NCI-H524 treated with DMSO at 0.1 percent for 48 hours (cell line): ENCODE measurements at places on chromosomes 4 and X.

DNA sequence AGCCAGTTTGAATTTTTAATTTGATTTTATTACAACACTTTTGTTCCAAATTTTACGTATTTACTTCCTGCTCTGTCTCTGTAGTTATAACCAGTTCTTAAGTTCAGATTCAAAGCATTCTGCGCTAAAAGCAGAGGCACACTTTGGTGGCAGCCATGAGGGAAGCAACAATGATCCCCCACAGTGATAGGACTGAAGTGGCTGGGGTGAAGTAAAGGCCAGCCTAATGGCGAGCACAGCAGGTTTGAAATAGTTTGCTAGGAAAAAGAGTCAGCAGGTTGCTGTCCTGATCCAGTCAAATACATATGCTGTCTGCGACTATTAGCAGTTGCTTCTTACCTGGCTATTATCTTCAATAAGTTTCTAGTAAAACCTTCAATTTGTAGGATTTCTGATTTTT, 176.3 kb downstream of the RPA4 start:
- no peak for DNase-seq

DNA sequence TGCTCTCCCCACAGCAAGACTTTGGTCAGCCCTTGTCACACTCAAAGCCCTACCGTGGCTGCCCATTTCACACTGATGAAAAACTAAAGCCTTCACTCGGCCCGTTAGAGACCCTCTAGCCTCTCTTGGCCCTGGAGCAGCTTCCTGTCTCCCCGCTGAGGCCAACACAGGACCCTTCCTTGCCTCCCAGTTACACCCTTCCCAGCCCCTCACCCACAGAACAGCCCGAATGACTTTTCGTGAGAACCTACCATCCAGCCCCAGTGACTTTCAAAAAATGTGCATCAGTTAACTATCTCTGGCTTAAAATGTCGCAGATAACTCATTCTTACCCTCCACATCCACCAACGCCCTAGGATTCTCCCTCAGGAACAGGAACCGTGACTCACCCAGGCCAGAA, 756 bp upstream of the TAF9B start:
- DNase-seq, result no peak

DNA sequence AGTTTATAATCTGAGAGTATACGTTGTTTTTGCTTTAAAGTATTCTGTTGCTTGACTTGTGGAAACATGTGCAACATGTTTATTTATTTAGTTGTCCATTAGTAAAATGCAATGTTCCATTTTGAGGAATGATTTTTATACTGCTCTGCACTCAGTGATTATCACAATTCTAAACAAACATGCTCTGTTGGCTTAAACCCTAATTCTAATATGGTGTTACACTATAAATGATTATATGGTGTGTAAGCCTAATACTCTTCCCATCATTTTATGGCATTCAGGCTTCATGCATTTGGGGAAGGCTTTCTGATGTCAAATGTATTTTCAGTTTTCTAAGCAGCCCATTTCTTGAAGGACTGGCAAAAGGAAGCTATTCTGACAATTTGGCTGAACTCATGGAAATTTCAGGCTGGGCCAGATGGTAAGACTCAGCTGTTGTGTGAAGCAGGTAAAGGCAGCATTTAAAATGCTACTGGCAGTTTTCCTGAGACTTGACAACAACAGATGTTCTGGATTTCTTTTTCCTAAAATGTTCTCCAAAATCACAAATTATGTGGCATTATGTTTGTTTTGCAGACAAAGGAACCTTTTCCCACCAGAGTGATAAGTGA, 336.7 kb upstream of the GNPDA2 start:
- DNase-seq, result peak; percentile 21

DNA sequence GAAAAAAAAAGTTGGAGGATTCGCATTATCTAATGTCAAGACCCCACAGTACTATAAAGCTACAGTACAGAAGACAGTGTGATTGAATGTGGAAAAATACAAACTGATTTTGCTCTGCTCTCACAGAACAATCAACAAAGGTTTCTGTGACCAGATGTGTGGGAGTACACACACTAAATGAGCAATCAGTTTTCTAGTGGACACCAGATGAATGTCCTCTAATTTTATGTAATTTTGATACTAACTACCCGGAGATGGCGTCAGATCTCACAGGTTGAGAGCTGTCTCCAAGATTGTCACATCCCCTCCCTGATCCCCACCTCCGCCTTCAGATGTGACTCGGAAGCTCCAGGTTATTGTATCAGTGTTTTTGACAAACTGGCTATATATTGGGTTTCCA, 81.9 kb upstream of the HUWE1 start:
- no peak for DNase-seq

GRCh38 chrX:72467135-72467534, 105.5 kb downstream of the HDAC8 start:
- DNase-seq, result no peak

- no peak for DNase-seq
Measured at GRCh38 chrX:19347916-19348315, 4.2 kb downstream of the PDHA1 start.

- no peak for DNase-seq
Measured at GRCh38 chrX:6325437-6325836, 96.8 kb upstream of the NLGN4X start.

DNA sequence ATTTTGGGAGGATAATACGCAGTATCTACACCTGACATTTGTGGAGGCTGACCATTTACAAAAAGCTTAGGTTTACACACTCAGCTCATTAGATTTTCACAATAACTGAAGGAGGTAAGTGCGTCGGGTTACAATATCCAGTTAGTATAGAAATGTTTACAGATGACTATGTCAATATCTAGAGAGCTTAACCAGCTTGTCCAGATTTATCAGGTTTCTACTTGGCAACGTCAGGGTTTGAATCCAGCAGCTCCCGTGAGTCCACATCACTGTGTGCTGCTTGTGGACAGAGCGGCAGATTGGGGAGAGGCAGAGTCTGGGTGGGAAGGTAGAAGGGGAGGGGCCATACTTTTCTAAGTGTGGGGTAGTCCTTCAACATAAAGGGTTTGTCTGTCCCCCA, 28.3 kb downstream of the ARHGAP10 start:
- DNase-seq, result no peak

DNA sequence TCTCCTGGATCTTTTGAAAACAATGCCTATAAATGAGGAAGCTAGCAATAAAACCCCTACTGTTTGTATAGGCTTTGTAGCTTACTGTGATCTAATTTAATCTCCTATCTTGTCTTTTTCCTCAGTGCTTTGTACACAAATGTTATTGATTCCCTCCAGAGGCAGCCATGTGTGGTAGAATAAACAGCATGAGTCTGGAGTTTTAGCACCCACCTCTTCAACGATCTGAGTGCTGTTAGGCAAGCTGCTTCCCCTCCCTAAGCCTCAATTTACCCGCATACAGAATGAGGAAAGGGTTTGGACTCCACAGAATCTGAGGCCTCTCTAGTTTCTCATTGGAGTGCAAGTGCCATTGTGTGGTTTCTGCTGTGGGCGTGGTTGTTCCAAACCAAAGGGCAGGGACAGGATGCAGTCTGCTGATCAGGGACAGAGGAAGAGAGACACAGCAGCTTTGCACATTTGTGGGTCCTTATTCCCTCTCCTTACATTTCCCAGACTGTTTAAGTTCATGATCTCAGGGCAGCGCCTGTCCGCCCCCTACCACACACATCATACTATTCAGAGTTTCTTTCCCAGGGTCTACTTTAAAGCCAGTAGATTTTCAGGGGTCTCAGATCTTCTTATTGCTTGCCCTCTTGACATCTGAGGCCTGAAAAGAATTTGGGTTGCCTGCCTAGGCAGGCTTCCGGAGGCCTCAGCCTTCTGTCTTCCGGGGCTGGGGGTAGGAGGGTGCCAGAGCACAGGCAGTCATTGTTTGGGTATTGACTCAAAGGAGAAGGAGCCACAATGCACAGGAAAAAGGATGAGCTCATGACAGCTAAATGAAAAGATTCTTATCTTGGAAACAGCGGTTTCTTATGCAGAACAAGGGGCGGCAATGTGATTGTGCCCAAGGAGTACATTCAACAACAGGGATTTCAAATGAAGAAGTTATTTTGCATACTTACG, 114.9 kb upstream of the TEX13D start:
- DNase-seq, result no peak

DNA sequence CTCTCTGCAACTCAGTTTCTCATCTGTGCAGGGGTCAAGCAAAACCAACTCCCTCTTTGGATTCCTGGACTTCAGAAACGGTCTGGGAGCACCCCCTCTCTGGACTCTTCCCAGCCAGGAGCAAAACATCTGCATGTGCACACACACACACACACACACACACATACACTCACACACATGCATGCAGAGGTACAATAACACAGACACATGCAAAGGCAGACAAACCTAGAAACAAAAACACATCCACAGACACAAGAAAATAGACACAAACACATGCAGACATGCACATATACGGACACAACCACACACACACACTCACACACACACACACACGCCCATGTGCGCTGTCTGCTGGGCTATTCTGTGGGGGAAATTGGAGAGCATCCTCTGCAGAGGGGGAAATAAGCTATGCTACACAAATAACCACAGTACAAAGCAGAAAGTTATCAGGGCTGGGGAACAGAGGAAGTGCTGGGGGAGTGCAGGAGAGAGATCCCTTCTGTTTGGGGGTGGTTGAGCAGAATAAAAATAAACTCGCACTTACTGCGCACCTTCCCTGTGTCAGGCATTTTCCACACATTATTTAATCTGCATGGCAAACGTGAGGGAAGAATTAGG, 19.9 kb downstream of the IQSEC2 start:
- no peak for DNase-seq

DNA sequence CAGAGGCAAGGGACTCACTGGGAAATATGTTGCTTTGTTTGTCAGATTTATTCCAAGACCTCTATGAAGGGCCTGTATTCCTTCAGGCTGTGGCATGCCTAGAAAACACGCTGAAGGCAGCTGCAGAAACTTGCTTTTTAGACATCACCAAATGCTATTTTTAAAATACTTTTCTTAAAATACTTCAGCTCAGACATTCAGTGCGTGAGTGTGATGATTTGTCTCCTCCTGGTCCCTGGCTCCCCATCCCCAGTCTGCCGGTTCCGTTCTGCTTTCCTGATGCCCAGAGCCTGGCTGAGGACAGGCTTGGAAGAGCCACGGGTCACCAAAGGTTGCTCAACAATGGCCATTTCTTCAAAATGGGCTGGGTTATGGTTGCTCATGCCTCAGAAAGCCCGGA, 55.0 kb downstream of the PSAPL1 start:
- no peak for DNase-seq

DNA sequence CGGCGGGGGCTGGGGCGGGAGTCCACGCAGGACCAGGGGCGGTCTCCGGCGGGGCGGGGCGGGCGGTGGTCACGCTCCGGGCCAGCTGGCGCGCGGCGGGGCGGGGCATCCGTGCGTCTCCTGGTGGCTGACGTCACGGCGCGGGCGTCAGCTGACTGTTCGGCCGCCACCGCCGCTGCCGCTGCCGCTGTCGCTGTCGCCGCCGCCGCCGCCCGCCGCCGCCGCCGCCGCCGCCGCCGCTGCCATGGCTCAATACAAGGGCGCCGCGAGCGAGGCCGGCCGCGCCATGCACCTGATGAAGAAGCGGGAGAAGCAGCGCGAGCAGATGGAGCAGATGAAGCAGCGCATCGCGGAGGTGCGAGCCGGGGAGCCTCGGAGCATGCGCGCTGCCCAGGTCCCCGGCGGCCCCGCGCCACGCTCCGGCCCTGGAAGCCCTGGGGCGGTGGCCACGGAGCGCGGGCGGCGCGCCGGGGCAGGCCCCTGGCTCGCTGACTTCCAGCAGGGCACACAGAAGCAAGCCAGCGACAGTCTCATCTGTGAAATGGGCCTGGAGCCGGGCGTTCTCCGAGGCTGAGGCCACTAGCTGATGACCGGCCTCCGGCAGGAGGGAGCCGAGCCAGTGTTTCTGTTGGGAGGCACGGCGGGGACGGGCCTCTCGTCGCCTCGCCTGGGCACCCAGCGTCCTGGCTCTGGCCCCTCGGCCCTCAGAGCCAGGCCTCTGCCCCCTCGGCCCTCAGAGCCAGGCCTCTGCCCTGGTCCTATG, at the start of gene FAM50A:
Gene FAM50A, plus strand, starts transcription at position 150 of the 763 bp plus-strand sequence. Its CDS starts 95 bp downstream, at position 245.
- DNase-seq, result no peak

GRCh38 chrX:93422693-93423092, 250.7 kb downstream of the NAP1L3 start:
- no peak for DNase-seq

GRCh38 chr4:25446611-25447010, 69.5 kb downstream of the ANAPC4 start:
- no peak for DNase-seq

DNA sequence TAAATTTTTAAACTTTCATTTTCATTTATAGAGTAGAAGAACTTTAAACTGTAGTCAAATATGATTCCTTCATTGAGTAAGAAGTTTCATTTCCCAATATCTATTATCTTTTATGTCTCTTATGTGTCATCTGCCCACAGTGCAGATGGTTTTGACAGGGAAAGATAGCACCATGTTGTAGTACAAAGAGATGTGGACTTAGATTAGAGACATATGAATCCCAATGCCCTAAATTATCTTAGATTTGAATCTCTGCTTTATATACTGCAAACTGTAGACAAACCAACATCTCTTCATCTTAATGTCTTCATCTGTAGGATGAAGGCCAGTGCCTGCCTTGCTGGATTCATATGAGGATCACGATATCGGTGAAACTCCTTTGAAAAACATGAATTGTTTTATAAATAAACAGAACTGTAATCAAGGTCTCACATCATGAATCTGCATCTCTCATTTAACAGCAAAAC, 217.5 kb downstream of the BANK1 start:
- DNase-seq, result no peak

DNA sequence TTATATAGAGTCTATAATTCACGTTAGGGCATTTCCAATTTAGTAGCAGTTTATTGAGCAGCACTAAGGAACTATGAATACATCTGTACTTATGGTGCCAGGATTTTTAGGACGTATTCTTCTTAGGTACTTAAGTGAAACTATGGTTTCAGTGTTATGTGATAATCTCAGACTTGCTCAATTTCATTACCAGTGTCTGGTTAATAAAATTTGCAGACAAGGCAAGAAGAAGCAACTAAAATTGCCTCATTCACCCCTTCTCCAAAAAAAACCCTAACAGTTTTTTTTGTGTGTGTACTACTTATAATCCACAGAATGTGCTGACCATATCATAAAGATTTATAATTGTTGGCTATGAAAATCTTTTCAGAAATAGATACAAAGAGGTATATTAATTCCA, 6.0 kb upstream of the CXCL10 start:
- no peak for DNase-seq
